Anterior cingulate cortex (tissue), 58 donors: ENCODE measurements at places on chromosomes 4 and X.

DNA sequence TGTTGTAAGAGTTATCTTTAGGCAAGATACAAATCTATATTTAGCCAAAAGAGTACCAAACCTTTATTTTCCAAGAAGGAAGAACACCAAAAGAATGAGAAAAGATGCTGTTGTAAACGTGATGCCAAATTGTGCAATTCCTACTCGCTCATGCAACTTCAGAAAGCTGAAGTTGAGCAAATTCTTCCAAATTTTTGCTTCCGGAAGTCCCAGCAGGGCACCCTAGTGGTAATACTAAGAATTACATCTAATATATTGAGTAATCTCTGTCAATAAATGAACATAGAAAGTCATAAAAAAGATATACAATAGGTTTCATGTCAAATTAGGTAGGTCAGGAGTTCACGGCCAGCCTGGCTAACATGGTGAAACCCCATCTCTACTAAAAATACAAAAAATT lies 36.0 kb upstream of the SMARCAD1 start:
- no peak for DNase-seq

GRCh38 chr4:120517966-120518365 lies 404.6 kb downstream of the PRDM5 start:
- DNase-seq, result no peak

DNA sequence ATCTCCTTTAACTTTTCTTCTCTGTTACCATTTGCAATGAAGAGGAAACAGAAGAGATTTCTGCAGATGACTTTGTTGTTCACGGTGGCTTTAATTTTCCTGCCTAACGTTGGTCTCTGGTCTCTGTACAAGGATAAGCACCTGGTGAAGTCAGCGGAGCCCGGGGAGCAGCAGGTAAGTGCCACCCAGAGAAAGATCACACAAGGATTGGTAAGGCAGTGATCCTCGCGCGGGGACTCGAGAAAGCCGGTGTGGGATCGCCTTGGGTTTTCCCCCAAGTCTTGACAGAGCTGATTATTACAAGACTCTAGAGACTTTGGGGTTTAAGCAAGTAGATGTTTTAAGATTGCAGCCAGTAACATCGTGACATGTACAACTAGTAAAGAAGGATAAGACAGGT lies 1.3 kb downstream of the GALNTL6 start:
- DNase-seq, result no peak

DNA sequence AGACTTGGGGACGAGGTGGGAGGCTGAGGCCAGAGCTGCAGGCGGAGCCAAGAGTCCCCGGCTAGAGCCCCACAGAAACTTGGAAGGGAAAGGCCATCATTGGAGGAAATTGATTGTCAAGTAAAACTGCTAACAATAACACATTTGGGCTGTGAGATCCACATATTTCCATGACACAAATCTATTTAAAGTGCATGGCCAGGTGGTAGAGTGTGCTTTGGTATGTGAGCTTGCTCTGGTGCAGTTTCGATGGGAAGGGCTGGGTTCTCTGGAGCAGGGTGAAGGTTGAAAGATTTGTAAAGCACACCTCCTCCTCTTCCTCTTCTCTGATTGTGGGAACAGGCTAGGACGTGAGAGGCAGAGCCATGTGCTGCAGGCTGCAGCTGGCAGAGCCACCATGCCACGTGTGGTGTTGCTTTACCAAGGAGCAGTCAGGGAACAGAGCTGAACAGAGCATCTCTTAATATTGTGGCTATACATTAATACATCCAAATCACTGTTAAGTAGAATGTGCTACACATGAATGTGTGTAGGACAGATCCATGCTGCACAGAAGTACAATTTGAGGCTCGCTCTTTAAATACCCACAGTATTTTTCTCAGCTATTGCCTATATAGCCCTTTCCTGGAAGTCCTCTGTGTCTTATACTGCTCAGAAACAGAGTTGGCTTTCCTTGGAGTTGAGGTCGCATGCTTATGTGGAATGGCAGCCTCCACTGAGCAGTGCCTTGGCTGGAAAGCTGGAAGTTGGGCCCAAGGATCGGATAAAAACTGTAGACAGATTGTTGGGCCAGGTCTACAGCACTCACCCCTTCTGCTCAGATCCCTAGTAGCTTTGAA lies 37.7 kb downstream of the FHDC1 start:
- no peak for DNase-seq

- DNase-seq, result no peak
Measured at GRCh38 chrX:2220829-2221567, 279.8 kb downstream of the DHRSX start.

DNA sequence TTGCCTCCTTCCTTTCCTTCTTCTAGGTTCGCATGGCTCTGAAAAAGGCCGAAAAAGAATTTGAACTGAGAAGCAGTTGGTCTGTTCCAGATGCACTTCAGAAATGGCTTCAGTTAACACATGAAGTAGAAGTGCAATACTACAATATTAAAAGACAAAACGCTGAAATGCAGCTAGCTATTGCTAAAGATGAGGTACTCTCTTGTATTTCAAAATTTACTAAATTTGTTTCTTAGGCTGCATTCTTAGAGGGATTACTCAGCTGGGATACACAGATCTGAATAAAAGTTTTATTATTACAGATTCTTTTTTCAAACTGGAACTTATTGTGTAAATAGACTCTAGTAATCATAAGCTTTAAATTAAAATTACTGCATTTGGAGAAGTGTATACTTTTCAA lies 146.9 kb downstream of the STIM2 start:
- DNase-seq, result no peak

- DNase-seq, result no peak
Measured at GRCh38 chr4:54390670-54391069, 161.6 kb downstream of the PDGFRA start.

DNA sequence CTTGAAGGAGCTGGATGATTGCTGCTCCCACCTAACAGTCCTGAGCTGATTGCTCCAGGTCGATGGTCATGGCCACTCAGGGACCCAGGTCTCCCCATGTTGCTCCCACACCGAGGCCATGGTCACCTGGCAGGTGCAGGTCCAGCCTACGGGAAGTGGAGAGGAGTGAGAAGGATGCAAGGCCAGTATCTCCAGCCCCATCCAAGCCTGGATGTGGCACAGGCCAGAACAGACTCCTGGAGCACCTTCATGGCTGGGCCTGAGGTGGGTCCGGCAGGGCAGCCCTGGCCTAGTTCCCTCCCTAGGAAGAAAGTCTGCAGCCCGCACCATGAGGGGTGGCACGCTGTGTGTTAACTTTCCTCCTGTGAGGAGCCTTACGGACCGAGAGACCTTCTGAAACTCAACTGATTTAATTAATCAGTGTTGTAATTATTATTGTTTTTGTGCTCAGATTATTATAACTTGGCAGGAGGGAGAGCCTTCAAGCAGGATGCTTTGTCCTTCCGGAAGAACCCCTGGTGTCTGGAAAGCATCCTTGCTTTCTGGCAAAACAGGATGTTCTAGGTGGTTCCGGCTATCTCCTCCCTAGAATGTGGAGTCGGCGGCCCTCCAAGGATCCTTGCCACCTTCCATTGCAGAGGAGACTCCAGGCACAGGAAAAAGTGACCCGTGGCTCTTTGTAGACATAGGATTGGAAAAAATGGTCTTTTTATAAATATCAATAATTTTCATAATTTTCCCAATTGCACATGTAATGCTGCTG lies 92.3 kb upstream of the ADRA2C start:
- no peak for DNase-seq

GRCh38 chrX:42754115-42754514 lies 23.8 kb downstream of the PPP1R2C start:
- no peak for DNase-seq

DNA sequence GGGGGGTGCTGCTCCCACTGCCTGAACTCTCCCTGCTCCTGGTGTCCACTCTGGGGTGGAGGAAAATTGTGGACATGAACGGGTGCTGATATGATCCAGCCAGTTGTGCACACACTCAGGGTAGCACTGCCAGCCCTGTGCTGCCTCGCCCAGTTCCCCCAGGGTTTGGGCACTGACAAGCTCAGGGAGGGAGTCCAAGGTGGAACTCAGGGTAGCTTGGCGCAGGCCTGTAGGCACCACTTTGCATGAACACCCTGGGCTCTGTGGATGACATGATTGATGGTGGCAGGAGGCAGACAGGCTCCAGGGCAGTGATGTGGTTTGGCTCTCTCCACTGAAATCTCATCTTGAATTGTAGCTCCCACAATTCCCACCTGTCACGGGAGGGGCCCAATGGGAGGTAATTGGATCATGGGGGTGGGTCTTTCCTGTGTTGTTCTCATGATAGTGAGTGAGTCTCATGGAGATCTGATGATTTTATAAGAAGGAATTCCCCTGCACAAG lies 572.0 kb upstream of the PABPC4L start:
- DNase-seq, result no peak

DNA sequence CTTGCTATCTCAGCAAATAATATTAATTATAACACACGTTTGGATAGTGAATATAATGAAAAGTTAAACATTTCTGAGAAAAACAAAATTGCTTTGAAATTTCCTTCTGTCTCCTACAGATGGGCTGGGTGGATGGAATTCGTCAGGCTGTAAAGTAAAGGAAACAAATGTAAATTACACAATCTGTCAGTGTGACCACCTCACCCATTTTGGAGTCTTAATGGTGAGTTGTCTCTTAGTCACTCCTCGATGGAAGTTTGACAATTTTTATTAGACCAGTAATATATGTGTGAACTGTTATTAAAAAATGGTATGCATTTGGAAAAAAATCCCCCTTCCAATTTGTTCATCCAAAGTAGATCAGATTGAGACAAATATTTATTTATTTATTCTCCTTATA lies 92.5 kb upstream of the BRS3 start:
- no peak for DNase-seq

DNA sequence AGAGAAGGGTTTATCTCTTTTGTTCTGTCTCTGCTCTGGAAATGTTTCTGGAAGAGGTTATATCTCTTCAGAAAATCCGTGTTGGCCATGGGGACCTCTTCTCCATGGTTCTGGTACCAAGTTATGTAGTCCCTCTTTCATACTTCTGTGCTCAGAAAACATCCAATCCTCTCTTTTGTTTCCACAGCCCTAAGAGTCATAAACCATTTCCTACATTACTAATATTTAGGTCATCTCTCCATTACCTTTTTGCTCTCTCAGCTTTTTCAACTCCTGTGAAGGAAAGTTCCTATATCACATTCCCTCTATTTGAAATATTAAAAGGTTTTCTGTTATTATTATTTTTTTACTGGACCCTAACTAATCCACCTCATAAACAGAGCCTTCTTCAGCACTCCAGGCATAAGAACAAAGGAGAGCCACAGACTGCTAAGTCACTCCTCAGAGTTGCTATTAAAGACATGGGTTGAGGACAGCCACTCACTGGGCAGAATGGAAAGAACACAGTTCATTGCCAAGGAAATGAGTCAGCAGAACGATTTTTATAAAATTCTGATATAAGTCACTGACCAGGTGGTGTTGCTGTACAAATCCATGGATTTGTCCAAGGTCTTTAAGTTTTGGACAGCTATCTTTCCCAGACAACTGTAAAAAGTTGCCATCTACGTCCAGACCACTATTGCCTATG lies 122.4 kb upstream of the NPY2R start:
- DNase-seq, result no peak

DNA sequence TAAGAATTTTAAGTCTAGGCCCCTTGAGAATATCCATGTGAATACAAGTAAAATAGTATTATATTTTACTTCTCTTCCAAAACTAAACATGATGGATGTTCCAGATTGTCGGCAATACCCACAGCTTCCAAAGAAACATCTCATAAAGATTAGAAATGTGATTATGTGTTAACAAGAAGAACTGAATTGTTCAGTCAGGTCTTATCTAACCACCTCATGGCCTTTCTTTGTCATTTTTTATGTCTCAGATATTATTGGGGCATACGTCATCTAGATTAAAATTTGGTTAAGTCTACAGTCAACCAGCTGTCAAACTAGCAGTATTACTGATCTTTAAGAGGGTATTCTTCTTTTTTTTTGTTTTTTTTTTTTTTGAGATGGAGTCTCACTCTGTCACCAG lies 10.0 kb downstream of the EPGN start:
- DNase-seq, result no peak

DNA sequence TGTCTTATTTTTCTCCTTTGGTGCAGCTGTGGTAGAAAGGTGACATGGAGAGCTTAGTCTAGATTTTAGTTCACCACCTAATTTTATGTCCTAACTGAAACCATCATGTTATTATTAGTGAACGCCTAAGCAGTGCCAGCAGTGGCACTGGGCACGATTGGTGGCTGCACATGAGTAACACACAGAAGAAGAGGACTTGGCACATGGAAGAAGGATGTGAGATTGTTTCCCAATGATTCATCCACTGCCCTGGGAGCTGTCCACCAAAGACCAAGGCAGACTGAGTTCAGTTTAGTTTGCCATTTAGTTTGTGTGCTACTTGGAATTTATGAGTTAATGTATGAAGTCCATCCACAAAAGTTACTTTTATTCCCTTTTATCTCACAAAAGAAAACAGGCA lies 68.1 kb upstream of the NAP1L5 start:
- DNase-seq, result no peak

GRCh38 chr4:10011885-10012284 lies 9.4 kb downstream of the SLC2A9 start:
- no peak for DNase-seq

DNA sequence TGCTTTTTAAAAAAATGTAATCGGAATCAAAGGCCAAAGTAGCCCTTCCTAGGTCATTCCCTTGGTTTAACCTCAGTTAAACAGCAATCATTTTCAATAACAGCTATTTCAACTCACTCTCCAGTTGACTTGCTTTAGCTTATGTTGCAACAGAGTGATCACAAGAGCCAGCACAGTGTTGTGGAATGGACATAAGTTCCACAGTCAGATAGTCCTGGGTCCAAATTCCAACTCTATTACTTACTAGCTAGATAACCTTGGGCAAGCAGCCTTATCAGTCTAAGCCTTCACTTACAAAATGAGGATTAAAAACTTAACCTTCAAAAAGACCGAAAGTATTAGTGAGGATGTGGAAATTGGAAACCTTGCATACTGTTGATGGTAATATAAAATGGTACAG lies 9.2 kb upstream of the GPC3 start:
- no peak for DNase-seq

DNA sequence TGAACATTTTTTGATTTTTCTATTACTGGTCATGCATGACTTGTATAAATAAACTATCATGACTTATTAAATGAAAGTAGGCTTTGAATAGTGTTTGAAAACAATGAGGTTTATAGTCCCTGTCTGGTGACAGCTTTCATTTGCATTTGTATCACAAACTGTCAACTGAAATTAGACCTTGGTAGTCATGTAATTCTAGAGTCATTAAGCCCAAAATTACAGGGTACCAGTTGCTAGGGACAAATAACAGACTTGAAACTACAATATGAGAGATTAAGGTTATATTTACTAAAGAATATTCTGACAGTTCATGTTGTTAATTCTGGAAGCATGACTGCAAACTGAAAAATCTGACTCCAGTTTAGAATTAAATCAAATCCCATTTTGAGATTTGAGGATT lies 9.2 kb upstream of the VAMP7 start:
- DNase-seq, result no peak

- DNase-seq, result no peak
Measured at GRCh38 chr4:119189638-119190037, 22.9 kb upstream of the USP53 start.

DNA sequence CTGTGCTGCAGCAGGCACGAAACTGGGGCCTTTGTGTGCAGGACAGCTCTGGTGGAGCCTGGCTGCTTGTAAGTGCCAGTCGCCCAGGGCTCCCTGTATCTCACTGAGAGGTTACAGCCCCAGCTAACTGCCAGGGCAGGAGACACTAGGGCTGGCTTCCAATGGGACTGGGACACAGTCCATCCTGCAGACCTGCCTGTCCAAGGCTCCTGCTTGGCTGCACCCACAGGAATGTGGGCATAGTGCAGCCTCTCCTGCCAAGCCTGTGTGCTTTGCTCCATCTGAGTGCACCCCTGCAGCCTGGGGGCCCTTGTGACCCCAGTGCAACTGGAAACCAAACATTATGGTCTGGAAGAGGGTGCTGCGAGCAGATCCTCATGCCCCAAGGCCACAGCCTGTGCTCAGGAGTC lies 144.0 kb downstream of the ADAM29 start:
- DNase-seq, result no peak
